ENCODE measurements at places on chromosomes 7 and 10.
A peak's percentile ranks its signal among the peaks of the same experiment; 100 is the strongest.

DNA sequence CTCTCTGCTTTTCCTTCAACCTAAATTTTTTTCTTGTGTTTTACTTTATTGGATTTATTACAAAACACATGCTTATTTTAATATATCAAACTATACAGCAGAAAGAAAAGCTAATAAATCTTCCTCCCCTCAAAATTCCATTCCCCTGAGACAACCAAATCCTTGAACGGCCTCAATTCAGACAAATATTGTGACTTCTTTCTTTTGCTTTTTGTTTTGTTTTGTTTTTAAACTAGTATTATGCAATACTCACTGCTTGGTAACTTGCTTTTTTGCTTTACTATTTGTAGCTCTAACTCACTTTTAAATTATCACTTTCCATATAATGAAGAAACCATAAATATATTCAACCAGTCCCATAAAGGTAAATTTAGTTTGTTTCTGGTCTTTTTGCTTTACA, 59.4 kb upstream of the CDK1 start:
- no peak for DNase-seq

- DNase-seq, result peak; percentile 80
These were observed 43.0 kb upstream of the DLX6 start for GRCh38 chr7:96962221-96962885.

DNA sequence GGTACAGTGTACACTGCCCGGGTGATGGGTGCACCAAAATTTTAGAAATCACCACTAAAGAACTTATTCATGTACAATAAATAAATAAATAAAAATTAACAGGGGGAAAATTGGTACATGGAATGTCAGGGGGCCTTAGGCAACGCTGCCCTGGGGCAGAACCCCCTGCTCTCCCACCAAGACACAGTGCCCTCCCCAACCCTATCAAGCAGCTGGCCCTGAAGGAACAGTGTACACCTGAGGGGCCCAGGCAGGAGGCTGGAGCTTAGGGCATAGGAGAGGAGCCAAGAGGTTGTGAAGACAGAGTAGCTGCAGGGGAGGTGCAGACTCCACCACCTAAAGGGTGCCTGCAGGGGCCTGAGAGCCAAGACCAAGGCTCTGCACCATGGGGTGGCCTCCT, 128.8 kb downstream of the BMS1 start:
- DNase-seq, result no peak

DNA sequence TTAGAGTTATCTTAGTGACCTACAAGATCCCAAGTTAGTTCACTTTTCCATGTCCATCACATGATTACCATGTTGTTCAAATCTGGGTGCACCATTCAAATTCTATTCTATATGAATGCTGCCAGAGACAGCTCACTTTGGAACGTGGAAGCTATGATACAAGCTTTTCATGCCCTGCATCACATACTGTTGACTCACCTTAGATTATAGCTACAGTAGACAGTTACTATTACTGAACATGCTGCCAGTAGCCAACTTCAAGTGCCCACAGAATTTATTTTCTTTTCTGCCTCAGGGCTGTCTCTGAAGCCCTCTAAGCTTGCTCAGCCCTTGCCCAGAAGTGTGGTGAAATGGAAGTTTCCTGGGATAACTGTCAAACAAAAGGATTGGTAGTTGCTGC, 231.1 kb downstream of the GPR158 start:
- DNase-seq, result no peak

- DNase-seq, result no peak
These were observed 456 bp upstream of the ACHE start for GRCh38 chr7:100895956-100896731.

DNA sequence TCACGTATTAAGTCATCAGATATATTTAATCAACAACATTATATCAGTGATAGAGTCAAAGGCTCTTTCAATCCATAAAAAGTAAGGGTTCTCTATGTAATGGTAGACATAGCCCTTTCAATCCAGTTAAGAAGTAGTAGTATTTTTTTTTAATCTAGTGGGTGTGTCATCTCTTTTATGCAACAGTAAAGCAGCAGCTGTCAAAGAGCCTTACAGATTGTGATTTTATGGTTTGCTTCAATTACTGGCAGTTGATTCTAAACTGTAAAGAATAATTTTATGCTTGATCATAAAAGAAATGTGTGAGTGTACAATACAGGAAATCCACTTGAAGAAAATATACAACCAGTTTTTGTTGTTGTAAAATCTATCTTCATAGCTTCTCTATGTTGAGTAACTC, 902.6 kb upstream of the MBL2 start:
- DNase-seq, result no peak

- DNase-seq, result no peak
These were observed 37.3 kb upstream of the SAMD9L start for GRCh38 chr7:93185303-93186027.

- no peak for DNase-seq
These were observed 218.4 kb upstream of the SEMA3D start for GRCh38 chr7:85405016-85405902.

Data from MV-4-11 (cell line).